ENCODE measurements at places on chromosomes 1 and 21. TPM values are rescaled to one million over a fixed set of nuclear protein-coding genes. Genes with fewer than 3 reads are reported as not detected.

The FCRL5 gene
- total RNA-seq = not detected

The THEM5 gene
- not detected for total RNA-seq

The SPATA1 gene
- not detected for total RNA-seq

The HLX gene
- 7.0 TPM for total RNA-seq

The AIM2 gene
- total RNA-seq = not detected

The AGTRAP gene
- total RNA-seq = 48.4 TPM

The NASP gene
- total RNA-seq = 37.4 TPM

The S100B gene
- not detected for total RNA-seq

The ACKR1 gene
- total RNA-seq = 2.4 TPM

The ATP1A4 gene
- total RNA-seq = not detected

The AMY2A gene
- total RNA-seq = not detected

The FH gene
- total RNA-seq = 68.2 TPM

The C2CD2 gene
- total RNA-seq = 16.0 TPM

The GJB3 gene
- total RNA-seq = not detected

The LDLRAD2 gene
- total RNA-seq = under 0.01 TPM

The ALX3 gene
- total RNA-seq = not detected

The VASH2 gene
- not detected for total RNA-seq

The NR1I3 gene
- not detected for total RNA-seq

The C1QB gene
- total RNA-seq = not detected

The CNIH3 gene
- total RNA-seq = 1.6 TPM

The TSPAN1 gene
- 0.49 TPM for total RNA-seq

The KRTAP12-2 gene
- not detected for total RNA-seq

The UMODL1 gene
- total RNA-seq = not detected

The LIN9 gene
- 1.3 TPM for total RNA-seq

The TEX38 gene
- not detected for total RNA-seq

The OR2L2 gene
- total RNA-seq = not detected

The NECTIN4 gene
- not detected for total RNA-seq

The SYNC gene
- total RNA-seq = 31.2 TPM

The OR2T29 gene
- total RNA-seq = not detected

The NUP210L gene
- total RNA-seq = not detected

The IQCC gene
- 1.3 TPM for total RNA-seq

The S100A14 gene
- not detected for total RNA-seq

The ZBTB21 gene
- total RNA-seq = 5.3 TPM

The PLEKHN1 gene
- total RNA-seq = not detected

The CD101 gene
- total RNA-seq = 0.54 TPM
